ENCODE measurements at places on chromosomes 5 and 9.

DNA sequence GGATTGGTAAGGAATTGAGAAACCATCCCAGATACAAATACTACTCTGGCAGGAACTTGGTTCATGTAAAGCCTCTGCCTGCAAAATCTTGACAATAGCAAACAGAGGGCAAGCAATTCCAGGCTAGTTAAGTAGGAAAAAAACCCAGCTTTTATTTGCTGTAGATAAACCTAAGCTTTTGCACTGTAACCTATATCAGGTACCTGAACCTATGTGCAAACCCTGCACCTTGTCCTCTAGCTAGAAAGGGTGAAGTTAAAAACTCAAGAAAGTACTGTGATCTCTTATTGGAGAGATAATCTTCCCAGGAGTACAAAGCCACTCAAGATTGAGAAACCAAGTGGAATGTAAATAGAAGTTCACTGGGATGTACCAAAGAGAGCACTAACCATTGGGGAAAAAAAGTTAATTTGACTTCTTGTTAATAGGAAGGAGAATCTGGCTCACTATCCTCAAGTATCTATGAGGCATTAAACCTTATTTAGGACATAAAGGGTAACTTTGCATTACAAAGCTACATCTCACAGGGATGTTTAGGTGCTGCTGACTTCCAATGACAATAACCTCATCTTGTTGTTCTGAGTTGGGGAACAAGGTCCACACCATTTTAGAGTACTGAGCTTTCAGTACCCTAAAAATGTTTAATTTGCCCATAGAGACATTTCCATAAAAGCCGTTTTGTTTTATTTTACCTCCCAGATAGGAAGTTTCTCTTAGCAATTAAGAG lies 73.8 kb upstream of the PCA3 start:
- DNase-seq, result no peak

- no peak for DNase-seq
These were observed 5.0 kb downstream of the NSMF start for GRCh38 chr9:137454145-137454596.

- DNase-seq, result no peak
These were observed 2.2 kb upstream of the CCL21 start for GRCh38 chr9:34712140-34712539.

- no peak for DNase-seq
These were observed 2.9 kb upstream of the NXNL2 start for GRCh38 chr9:88531920-88532698.

DNA sequence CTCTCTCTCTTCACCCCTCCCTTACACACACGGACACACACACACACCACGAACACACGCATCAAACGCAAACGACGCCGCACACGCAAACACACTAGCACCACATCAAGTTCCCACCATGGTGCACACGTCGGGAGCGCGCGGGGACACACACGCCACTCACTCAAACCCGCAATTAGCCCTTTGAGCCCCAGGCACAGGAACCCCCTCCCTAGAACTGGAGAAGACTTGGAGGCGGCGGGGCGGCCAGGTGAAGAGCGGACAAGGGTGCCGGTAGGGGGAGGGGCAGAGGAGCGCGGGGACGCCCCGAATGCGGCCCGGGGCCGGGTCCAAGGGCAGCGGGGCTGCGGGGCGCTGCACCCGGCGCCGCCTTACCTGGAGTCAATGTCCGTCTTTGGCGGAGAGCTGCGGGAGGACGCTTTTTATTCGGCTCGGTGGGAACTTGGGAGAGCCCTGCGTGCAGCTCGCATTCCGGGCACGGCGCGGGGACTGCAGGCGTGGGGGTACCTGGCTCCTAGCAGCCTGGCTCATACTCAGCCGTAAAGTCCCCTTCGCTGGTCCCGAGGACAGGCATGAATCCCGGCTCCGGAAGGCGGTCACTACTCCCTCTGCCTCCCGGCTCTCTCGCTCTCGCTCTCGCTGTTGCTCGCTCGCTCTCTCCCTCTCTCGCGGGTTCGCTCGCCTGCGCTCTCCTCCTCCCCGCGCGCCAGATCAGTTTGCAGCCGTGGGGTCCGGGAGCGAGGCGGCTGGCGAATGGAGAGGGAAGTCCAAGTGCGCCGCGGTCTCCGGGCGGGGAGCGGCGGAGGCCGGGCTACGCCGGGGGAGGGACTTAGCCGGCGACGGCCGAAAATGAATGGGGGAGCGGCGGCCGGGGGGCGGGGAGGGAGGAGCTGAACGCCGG lies at the start of gene BRINP1:
Gene BRINP1, minus strand, starts transcription at position 755 of the 901 bp plus-strand sequence. CDS start 56,080 bp downstream, outside the sequence.
- no peak for DNase-seq

- no peak for DNase-seq
These were observed 316.4 kb downstream of the PIK3R1 start for GRCh38 chr5:68531970-68532369.

- DNase-seq, result no peak
These were observed 2.2 kb downstream of the DUSP1 start for GRCh38 chr5:172768573-172769341.
